ENCODE measurements at places on chromosomes 6 and 20.

GRCh38 chr6:90005048-90005827 is 111.0 kb downstream of the GJA10 start:
- no peak for DNase-seq

- no peak for DNase-seq
Observed at GRCh38 chr6:56115715-56116114, 131.7 kb downstream of the COL21A1 start.

DNA sequence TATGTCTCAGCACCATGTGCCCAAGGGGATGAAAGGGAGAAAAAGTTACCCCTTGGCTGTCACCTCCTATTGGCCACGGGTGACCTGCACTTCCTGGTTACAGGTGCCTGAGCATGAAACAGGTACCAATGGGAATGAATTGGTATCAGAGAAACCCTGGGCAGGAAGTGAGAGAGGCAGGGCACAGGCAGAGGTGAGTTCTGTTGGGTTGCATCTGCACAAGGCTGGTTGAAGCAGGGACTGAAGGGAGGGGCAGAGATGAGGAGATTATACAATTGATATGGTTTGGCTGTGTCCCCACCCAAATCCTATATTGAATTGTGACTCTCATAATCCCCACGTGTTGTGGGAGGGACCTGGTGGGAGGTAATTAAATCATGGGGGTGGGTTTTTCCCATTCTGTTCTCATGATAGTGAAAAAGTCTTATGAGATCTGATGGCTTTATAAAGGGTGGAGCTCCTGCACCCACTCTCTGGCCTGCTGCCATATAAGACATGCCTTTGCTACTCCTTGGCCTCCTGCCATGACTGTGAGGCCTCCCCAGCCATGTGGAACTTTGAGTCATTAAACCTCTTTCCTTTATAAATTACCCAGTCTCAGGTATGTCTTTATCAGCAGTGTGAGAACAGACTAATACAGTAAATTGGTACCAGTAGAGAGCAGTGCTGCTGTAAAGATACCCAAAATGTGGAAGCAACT is 291.8 kb downstream of the LRFN2 start:
- DNase-seq, result no peak

DNA sequence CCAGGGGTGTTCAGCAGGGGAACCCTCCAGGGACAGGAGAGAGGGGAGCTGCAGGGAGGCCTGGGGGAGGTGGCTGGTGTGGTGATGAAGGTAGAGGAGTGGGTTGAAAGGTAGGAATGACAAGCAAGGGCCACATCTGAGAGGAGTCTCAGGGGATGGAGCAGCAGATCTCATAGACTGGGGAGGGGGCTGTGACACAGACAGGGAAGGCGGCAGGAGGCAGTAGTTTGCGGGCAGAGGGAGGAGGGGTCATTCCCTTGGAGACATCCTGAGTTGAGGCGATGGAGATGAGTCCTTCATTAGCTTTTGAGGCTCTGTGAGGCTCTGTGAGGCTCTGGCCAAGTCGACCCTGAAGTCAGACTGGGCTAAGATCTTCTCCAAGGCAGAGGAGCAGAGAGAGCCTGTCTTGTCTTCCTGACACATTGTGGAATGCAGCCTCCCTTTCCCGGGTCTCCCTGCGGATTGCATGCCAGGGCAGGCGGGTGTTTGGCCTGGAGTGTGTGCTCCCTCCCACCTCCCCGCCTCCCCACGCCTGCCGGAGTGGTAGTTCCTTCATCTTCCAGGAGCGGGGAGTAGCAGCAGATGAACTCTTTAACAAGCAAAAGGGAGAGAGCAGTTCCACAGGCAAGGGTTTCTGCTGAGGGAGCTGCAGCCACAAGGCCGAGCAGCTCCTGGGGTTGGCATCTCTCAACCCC is 34.3 kb upstream of the MLN start:
- peak; percentile 30 for DNase-seq

DNA sequence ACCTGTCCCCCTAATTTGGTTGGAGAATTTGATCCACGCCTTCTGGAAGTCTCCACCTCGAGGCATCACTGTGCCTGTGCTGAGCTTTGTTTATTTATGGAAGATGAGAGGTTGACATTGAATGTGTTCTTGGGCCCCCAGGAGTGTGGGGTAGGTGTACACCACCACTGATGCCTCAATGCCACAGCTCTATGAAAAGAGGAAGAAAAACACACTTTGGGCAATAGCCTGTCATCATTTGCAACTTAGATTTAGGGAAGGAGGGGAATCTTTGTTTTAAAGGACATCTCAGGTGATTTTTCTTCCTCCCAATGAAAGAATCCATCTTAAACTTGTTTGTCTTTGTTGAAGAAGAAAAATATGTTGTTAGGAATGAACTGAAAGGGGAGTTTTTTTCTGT is 42.6 kb downstream of the TBC1D7 start:
- DNase-seq, result no peak

- no peak for DNase-seq
Observed at GRCh38 chr6:5234874-5235273, 25.9 kb downstream of the LYRM4 start.

DNA sequence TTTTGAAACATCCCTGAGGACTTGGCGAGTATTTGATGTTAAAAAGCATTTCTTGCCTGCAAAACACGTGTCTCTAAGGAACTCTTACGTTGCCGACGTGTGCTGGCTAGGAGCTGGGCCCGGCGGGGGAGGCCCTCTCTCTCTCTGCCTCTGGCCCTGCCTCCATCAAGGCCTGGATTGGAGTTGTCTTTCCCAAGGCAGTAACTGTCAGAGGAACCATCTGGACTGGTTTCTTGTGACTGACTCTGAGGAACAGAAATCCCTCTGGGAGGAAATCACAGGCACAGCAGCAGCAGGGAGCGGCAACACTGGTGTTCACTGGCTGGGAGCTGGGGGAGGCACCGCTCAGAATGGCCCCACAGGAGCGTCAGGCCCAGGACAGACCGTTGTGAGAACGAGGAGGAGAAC is 244.2 kb downstream of the NRN1 start:
- DNase-seq, result no peak

DNA sequence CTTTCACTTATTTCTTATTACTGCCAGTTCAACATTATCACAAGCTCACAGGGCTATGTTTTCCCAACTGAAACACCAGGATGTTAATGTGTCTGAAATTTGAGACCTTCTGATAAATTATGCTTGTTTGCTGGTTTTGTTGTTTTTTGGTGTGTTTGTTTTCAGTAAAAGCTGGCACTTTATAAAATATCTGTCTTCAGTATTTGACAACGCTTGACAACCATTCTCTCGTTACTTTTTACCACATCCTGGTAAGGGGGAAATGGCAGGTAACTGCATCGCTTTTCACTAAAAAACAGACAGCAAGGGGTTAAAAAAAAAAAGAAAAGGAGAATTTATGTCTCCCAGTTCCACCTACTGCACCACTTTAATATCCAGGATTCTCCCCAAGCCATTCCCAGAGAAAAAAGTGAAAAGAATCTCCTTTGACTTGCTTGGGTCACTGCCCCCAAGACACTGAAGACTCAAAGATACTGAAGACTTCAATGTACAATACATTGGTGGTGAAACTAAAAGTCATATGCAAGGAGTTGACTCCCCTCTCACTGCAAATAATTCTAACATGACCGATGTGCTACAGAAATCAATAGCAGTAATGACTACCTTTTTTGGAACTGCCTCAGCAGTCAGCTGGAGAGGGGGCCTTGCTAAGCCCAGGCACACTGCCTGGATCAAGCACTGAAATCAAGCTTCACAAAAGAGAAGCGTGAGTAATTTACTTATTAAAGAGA is 88.9 kb downstream of the HIVEP2 start:
- peak; percentile 72 for DNase-seq

DNA sequence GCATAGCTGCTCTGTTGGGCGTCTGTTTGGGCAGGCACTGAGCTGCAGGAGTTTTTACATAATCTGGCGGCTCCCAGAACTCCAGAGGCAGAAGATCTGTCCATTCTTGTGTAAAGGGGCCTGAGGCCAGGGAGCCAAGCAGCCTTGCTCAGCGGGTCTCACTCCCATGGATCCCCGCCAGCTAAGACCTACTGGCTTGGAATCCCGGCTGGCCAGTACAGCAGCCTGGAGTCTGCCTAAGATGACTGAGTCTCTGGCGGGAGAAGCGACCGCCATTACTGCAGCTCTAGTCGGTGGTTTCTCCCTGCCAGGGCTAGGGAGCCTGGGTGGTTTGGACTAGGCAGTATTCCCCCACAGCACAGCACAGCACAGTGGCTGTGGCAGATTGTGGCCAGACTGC is 268.4 kb upstream of the SYNCRIP start:
- DNase-seq, result no peak

DNA sequence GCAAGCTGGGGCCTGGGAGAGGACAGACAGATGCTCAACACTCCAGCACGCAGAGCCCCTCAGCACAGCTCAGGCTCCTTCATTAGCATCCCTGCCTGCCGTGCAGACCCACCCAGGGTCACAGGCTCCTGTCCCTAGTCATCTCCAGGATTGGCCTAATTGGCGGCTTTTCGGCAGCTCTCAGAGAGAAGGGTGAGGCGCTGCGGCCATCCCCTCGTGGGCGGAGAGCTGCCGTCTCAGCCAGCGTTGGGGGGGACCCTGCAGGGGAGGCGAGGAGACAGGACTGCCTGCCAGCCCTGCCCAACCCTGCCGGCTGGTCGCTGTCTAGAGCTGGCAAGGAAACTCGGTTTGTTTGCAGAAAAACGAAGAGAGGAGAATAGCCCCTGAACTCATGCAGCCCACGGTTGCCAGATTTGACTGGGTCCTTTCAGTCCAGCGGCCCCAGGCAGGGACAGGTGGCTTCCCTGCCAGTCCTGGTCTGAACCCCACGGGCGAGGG is 26.8 kb downstream of the BHLHE23 start:
- peak; percentile 56 for DNase-seq

GRCh38 chr6:149285626-149286025 is 31.9 kb upstream of the TAB2 start:
- no peak for DNase-seq

DNA sequence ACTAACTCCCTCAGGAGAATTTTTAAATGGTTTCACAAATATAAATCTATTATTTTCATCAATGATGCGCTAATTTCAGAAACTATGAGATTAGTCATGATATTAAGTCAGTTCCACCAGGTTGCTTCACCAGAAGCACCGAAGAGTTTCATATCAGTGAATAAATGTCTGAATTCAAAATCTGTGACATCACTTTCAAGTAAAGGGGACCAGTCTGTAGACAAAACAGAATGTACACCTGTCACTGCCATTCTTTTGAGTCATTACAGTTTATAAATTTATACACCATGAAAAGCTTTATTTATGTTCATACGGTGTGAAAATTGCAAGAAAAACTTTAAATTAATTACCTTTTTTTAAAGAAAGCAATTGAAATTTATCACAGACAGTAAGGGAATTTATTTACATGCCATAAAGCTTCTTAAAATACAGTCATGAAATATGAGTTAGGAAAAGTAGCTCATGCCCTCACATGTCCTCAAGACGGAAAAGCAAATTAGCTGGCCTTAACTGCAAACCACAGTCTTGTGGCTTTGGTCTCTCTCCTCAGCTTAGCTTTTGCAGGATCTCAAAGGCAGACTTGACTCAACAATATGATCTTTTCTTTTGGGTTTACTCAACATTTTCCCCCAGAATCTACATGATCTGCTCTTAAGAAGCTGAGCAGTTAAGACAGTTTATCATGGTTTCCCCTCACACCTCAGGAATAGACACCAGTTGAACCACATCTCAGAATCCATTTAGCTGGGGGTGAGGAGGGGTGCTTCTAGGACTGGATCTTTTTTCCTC is 177.7 kb upstream of the MCHR2 start:
- DNase-seq, result no peak

- DNase-seq, result no peak
Observed at GRCh38 chr6:104591573-104592334, 268.0 kb downstream of the HACE1 start.

DNA sequence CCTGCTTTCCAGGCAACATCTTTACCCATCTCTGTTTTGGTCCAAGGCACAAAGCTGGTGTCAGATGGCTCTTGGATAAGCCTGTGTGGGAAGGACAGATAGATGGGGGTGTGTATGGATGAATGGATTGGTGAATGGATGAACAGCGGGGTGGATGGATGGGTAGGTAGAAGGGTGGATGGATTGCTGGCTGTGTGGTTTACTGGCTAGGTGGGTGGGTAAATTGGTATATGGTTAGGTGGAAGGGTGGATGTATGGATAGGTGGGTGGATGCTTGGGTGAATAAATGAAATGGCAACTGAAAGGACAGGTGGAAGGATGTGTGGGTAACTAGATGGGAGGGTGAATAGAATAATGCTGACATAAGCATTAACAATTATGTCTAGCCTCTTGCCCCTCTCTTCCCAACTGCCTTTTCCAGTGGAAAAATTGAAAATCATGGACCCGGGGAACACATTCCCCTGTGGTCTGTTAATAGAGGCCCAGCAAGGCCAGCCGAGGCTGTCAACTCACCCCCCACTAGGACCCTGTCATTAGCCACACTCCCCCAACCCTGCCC is 43.8 kb upstream of the RSPO4 start:
- DNase-seq, result no peak

DNA sequence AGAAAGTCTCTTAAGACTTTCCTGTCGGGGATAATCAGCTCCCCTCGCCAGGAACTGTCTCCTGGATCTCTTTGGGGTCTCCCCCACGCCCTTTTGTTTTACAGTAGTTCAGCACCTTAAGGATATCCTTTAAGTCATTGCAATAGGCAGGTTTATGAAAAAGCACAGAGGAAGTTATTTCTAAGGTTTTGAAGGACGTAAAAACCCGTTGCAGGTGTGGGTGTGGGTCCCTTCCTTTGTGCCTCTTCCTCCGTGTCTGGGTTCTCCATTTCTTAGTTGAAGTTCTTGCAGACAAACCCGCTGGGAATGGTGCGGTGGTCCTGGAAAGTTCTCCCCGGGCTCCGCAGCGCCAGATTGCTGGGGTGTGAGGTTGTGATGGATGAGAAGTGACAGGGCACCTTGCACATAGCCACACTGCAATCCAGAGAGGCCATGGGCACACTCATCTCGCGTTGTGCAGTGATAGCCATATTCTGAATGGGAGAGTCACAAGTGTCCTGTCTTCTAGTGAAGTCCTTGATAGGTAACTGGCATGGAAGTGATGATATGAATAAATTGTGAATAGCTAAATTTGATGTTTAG is 65.2 kb downstream of the GTF2H5 start:
- no peak for DNase-seq

DNA sequence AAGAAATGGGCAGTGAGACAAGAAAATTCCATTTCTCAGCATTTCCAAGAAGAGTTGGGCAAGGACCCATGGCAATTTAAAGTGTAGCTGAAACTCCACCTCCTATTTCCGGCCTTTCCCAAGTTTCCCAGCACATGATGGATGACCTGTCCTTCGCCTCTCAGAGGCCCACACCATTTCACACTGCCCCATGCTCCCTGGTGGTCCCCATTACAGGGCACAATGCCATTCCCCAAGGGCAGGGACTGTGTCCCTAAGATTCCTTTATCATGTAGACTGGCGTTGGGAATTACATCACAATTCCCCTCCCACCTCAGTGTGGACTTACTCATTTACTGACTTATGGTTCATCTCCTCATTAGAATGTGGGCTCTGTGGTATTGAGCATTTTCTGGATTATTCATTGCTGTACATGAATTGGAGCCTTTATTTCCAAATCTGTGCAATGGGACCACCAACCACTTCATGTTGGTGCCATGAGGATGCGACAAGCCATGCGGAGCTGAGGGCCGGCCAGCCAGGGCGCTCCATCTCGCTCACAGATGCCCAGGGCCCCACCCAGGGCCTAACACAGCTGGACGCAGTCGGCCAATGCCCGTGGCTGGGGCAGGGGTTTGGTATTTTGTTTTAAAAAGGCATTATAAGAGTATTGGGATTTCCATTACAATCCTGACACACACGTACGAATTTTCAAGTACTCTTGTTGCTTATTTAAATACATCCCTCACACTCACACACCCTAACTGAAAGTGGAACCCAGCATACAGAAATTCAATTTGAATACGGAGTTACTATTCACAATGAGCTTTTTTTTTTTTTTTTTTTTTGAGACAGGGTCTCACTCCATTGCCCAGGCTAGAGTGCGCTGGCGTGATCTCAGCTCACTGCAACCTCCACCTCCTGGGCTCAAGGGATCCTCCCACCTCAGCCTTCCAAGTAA is 5.4 kb downstream of the ACSS1 start:
- no peak for DNase-seq
